Thyroid gland (tissue), 4 donors: ENCODE measurements at places on chromosomes 7 and 10. TPM values are rescaled to one million over a fixed set of nuclear protein-coding genes. Genes with fewer than 3 reads are reported as not detected.

DNA sequence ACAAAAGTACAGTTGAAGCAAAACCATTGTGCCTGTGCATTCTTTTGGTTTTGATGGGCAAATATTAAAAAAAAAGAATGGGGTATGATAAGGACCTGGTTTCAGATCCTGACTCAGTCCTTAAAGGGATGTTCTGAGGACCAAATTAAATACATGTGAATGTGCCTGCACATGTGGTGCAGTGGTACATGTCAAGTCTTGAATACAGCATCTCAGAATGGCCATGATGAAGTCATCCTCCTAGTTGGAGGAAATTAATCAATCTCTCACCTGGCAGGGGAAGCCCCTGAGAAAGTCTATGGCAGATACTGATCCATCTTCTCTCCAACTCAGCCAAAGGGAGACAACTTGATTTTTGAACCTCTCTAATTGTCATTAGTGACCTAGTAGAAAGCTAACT, 207.0 kb downstream of the SUGCT start:
- H3K4me1 ChIP-seq, result no peaks in the 10 kb centered on the region
- no peak for DNase-seq
- H3K27ac ChIP-seq, result no peak overlapping the region
- H3K27me3 ChIP-seq, result no peaks in the 10 kb centered on the region
- H3K4me3 ChIP-seq, result no peak overlapping the region
- no peaks in the 10 kb centered on the region for H3K36me3 ChIP-seq

DNA sequence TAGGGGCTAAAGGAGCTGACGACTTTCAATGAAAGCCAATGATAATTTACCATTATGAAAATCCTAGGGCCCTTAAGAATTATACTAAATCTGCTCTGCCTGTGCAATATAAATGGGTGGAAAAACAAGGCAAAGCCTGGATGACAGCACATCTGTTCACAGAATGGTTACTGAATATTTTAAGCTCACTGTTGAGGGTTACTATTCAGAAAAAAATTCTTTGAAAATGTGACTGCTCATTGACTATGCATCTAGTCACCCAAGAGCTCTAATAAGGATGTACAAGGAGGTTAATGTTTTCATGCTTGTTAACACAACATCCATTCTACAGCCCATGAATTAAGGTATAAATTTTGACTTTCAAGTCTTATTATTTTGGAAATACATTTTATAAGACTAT, 8.9 kb downstream of the DKK1 start:
- no peaks in the 10 kb centered on the region for H3K4me1 ChIP-seq
- H3K4me3 ChIP-seq, result no peak overlapping the region
- no peak for DNase-seq
- H3K36me3 ChIP-seq, result no peaks in the 10 kb centered on the region
- no peaks in the 10 kb centered on the region for H3K27me3 ChIP-seq

GRCh38 chr7:32479574-32480200, 10.5 kb downstream of the LSM5 start:
- no peak overlapping the region for H3K27ac ChIP-seq
- DNase-seq, result no peak
- H3K4me1 ChIP-seq, result no peaks in the 10 kb centered on the region

DNA sequence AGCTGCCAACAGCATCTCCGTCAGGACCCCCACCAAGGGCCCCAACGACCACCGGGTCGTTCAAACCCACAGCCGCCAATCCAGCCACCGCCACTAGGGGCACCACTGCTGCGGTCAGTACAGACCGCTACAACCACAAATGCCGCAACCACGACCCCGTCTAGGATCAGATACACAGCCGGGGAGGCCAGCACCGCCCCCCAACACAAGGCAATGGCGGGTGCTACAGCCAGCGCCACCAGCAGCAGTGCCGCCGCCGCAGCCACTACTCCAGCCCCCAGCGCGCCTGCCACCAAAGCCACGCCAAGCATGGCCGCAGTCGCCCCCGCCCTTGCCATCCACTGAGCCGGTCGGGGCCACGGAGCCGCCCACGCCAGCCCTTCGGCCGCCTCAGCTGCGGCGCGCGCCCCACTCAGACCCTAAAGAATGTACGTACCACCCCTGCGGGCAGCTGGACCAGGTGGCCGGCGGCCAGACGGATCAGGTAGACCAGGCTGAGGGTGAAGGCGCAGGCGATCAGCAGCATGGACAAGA, 473 bp downstream of the CYP51A1 start:
- H3K4me1 ChIP-seq, result peaks cover 7% of the 10 kb centered on the region
- H3K36me3 ChIP-seq, result no peaks in the 10 kb centered on the region
- peak overlapping the region; percentile 96 for H3K4me3 ChIP-seq
- peak; percentile 69 for DNase-seq
- H3K27me3 ChIP-seq, result no peaks in the 10 kb centered on the region

Gene SLC16A9
- total RNA-seq, result 63.8 TPM

DNA sequence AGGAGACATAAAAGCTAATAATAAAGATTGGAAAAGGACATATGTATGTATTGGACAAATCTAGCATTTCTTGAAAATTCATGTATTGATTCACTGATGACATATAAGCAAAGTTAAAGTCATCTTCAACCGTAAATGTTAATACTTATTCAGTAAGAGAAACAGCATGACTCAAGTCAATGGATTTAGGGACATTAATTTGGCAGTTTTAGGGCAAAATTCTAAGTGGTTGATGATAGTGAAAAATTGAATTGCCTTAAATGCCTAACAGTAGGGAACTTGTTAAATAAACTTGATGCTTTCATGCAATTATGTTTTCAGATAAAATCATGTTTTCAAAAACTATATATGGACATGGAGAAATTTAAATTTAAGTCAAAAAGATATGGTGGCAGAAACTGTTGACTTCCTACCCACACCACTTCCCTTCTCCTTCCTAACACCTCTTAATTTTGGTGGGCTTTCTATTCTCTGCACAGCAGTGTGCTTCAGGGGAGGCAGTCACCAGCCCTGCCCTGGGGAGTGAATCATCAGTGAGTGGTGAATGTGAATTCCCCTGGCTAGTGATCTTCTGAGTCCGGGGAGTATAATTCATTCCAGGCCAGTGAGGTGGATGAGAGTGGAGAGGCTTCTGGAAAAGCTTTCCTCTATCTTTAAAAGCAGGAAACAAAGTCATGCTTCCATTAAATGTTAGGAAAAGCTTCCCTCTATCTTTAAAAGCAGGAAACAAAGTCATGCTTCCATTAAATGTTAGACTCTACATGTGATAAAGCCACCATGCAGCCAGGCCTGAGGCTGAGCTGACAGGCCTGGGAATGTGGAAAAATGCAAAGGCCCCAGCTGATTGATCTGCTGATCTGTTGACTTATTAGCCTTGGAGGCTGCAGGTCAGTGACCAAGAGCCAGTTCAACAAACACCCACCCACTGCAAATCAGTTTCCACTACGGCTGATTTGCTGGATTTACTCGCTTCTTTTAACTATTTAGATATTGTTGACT, 25.2 kb upstream of the ITGB1 start:
- H3K27ac ChIP-seq, result no peak overlapping the region
- H3K36me3 ChIP-seq, result no peaks in the 10 kb centered on the region
- H3K27me3 ChIP-seq, result no peaks in the 10 kb centered on the region
- DNase-seq, result no peak
- H3K4me1 ChIP-seq, result peaks cover 3% of the 10 kb centered on the region
- no peak overlapping the region for H3K4me3 ChIP-seq

DNA sequence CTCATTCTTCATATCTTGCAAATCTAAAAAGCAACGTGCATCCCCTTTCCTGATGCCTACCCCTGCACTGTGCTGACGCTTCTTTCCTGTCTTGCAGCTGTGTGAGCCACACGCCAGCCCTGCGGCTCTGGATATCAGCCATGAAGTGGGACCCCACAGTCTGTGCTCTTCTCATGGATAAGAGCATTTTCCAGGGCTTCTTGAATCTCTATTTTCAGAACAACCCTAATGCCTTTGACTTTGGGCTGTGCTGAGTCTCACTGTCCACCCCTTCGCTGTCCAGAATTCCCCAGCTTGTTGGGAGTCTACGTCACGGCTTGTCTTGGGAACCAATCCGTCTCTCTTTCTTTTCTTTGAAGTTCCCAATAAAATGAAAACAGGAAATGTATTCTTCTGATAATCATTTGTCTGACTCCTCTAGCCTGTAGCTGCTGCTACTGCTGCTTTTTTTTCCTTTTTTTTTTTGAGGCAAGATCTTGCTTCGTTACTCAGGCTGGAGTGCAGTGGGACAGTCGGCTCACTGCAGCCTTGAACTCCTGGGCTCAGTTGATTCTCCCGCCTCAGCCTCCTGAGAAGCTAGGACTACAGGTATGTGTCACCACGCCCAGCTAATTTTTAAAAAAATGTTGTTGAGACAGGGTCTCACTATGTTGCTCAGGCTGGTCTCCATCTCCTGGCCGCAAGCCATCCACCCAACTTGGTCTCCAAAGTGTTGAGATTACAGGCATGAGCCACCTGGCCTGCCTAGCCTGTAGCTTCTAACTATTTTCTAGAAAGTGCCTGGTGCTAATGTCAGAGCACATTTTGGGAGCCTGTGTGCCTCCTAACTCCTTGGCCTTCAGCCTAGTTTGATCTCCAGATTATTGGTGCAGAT, 30.3 kb downstream of the GSTO2 start:
- H3K4me1 ChIP-seq, result peaks cover 11% of the 10 kb centered on the region
- no peak overlapping the region for H3K4me3 ChIP-seq
- no peaks in the 10 kb centered on the region for H3K36me3 ChIP-seq

Gene BHLHA15
- 1.9 TPM for total RNA-seq

GRCh38 chr7:40403703-40404476, 269.1 kb downstream of the SUGCT start:
- no peak overlapping the region for H3K4me3 ChIP-seq
- H3K36me3 ChIP-seq, result no peaks in the 10 kb centered on the region
- DNase-seq, result no peak
- H3K27me3 ChIP-seq, result no peaks in the 10 kb centered on the region

DNA sequence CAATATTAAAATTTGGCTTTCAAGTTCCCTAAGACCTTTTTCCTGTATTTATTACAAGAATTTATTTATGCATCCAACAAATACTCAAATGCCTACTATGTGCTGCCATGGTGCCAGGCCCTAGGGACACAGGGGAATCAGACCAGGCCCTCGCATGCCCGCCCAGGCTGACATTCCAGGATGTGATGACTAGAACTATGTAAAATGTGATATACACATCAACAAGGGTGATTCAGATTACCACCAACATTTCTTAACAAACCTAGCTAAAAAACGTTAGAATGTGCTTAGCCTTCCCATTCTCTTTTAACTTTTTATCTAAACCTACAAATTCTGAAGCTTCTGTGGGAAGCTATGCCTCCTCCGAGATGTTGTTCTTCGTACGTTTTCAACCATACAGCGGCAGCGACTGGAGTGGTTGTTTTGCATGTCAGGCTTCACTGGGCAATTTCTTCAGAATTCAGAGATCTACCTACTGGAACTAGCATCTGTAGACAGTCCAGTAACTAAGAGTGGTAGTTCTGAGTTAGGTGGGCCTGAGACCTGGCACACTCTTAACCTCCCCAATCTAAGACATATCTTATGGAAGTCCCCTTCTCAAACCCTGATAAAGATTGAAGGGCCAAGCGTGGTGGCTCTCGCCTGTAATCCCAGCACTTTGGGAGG, 22.1 kb downstream of the GNA12 start:
- H3K36me3 ChIP-seq, result no peaks in the 10 kb centered on the region
- no peak overlapping the region for H3K4me3 ChIP-seq
- H3K27ac ChIP-seq, result no peak overlapping the region
- no peaks in the 10 kb centered on the region for H3K27me3 ChIP-seq

- H3K27ac ChIP-seq, result no peak overlapping the region
- H3K4me3 ChIP-seq, result no peak overlapping the region
- no peak for DNase-seq
- no peaks in the 10 kb centered on the region for H3K36me3 ChIP-seq
- no peaks in the 10 kb centered on the region for H3K27me3 ChIP-seq
- H3K4me1 ChIP-seq, result peaks cover 33% of the 10 kb centered on the region
Measured at GRCh38 chr10:103667356-103667755, 173.9 kb downstream of the NEURL1 start.

Gene CYREN
- 51.0 TPM for total RNA-seq

- H3K36me3 ChIP-seq, result no peaks in the 10 kb centered on the region
- DNase-seq, result no peak
- H3K4me1 ChIP-seq, result no peaks in the 10 kb centered on the region
- no peak overlapping the region for H3K4me3 ChIP-seq
Measured at GRCh38 chr7:13898957-13899670, 90.4 kb downstream of the ETV1 start.

DNA sequence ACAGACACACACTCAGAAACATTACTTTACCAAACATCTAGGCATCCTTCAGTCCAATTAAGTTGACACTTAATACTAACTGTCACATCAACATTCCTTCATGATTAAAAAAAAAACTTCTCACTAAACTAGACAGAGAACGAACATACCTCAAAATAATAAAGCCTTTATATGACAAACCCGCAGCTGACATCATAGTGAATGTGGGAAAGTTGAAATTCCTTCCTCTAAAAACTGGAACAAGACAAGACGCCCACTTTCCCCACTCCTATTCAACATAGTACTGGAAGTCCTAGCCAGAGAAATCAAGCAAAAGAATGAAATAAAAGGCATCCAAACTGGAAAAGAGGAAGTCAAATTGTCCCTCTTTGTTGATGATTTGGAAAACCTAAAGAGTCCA, 96.9 kb upstream of the PPP1R9A start:
- no peaks in the 10 kb centered on the region for H3K4me1 ChIP-seq
- H3K4me3 ChIP-seq, result no peak overlapping the region
- no peak overlapping the region for H3K27ac ChIP-seq
- no peaks in the 10 kb centered on the region for H3K27me3 ChIP-seq
- H3K36me3 ChIP-seq, result no peaks in the 10 kb centered on the region

DNA sequence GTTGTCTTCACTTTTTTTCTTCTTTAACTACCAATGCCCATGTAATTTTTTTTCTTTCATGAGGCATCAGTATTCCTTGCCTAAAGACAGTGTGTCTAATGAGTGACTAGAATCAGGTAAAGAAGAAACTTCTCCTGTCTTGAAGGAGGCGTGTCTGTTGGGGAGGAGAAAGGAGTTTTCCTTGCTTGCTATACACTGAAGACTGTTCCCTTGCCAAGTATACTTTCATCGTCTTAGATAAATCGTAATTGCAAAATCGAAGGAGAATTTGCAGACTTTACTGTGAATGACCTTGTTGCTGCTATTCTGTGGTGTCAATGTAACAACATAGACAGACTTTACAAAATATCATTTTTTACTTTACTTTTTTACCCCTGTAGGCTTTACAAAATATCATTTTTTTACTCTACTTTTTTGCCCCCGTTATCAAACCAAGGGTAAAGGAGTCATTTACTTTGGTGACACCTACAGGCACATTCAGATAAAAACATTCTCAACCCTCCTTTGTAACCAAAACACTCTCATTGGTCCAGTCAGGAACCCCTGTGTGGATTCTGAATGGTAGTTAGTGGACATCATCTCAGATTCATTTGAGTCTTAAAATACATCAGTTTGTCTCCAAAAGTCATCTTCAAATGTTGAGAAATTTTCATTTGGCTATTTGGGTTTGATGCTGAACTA, 232.4 kb downstream of the AHR start:
- no peak overlapping the region for H3K27ac ChIP-seq
- H3K4me1 ChIP-seq, result no peaks in the 10 kb centered on the region
- no peak for DNase-seq
- no peaks in the 10 kb centered on the region for H3K36me3 ChIP-seq
